MCF 10A (cell line): ENCODE measurements at places on chromosomes 3 and 15.

GRCh38 chr15:46110755-46111154 is 475.9 kb downstream of the SQOR start:
- no peak overlapping the region for H3K4me3 ChIP-seq
- no peaks in the 10 kb centered on the region for H3K36me3 ChIP-seq
- no peaks in the 10 kb centered on the region for H3K4me1 ChIP-seq
- DNase-seq = no peak

DNA sequence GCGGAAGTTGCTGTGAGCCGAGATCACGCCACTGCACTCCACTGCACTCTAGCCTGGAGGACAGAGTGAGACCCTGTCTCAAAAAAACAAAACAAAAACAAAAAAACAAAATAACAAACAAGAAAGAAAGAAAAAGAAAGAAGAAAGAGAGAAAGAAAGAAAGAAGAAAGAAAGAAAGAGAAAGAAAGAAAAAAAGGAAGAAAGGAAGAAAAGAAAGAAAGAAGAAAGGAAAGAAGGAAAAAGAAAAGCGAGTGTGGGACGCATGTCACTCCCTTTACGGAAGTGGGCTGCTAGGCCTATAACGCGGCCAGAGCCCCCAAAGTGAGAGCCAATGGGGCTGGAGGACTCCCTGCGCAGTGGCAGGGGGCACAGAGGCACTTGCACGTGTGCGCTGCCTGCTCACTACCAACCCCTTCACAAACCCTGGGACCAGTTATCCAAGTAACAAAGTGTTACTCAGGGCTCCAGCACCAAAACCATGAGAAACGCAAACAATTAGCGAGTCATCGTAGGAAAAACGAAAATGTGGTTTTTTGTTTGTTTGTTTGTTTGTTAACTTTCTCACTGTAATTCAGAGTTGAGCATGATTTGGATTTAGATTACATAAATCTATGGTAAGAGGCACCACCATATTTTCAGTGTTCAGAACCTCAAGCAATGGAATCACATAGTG is 40.8 kb upstream of the ATP1B3 start:
- no peaks in the 10 kb centered on the region for H3K27me3 ChIP-seq
- no peaks in the 10 kb centered on the region for H3K36me3 ChIP-seq
- DNase-seq = peak; percentile 39
- no peak overlapping the region for H3K27ac ChIP-seq
- H3K4me3 ChIP-seq = no peak overlapping the region

DNA sequence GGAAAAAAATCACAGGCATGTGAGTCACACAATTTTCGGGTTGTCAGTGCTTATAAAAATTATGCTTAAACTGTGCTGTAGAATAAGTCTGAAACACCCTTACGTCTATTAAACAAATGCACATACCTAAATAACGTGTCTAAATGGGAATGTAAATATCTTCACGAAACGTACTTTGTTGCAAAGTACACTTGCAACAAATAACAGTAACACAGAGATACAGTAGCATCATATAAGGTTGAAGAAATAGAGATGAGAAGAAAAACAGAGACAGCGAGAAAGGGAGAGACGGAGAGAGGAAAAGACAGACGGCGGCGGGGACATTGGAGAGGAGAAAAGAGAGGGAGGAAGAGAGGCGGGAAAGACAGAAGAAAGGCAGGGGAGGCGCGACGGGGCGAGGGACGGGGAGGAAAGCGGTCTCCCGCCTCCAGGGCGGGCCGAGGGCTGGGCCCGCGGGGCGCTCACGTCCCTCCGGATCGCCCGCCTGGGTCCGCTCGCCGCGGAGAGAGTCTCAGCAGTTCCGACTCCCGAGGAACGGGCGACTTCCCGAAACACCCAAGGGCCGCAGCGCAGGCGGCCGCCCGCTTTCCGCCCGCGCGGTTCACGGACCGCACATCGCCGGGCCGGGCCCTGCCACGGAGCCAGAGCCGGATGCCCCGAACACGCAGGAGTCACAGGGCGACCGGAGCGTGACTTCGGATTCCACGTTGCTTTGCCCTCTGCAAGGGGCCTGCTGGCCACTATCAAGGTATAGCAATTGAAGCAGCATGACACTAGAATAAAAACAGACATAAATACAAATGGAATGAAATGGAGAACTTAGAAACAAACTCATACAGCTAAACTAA is 153.4 kb downstream of the LMLN start:
- no peaks in the 10 kb centered on the region for H3K36me3 ChIP-seq
- H3K27me3 ChIP-seq = peaks cover 81% of the 10 kb centered on the region
- H3K4me1 ChIP-seq = no peaks in the 10 kb centered on the region
- H3K4me3 ChIP-seq = no peak overlapping the region

DNA sequence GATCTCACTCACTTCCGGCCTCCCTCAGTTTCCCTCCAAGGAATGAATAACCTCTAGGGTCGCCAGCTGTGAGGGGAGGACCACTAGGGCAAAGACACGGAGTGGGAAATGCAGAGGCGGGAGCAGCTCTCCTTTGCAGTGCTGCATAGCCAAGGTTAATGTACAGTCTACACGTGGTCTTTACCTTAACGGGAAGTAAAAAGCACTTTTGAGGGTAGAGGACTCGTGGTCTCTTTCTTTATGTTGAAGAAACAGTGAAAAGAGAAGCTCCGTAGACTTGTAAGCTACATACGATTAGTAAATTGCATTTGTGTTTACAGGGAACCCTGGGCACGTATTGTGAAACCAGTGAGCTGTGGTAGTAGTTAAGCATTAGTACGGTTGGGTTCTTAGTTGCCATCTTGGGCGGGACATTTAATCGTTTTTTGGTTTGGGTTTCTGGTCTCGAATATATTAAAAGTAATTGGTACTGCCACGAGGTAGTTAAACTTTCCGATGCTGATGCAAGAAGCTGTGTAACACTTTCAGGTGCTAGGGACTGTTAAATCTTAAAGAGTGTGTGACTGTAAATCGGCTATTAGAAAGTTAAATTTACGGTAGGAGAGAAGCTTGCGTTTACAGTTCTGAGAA is 828 bp downstream of the U2SURP start:
- DNase-seq = peak; percentile 57
- H3K4me1 ChIP-seq = peaks cover 32% of the 10 kb centered on the region
- H3K27me3 ChIP-seq = no peaks in the 10 kb centered on the region
- H3K4me3 ChIP-seq = peak overlapping the region; percentile 94
- peaks cover 15% of the 10 kb centered on the region for H3K36me3 ChIP-seq

DNA sequence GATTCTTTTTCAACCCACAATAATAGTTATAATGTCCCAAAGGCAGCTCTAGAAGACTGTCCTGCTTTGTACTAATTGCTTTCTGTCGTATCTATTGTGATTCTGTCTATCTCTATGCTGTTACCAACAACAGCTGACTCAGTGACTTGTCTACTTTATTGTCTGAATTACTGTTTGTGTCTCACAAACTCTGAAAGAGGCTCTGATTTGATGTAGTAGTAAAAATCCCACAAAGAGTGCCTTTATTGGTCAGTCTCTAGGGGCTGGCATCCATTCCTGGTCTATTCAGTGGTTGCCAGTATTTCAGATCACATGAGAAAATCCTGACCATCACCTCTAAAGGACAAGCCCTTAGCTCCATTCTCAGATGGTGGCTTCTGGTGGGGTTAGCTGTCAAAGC is 254.2 kb downstream of the NSUN3 start:
- no peaks in the 10 kb centered on the region for H3K27me3 ChIP-seq
- H3K4me1 ChIP-seq = no peaks in the 10 kb centered on the region
- H3K27ac ChIP-seq = no peak overlapping the region

DNA sequence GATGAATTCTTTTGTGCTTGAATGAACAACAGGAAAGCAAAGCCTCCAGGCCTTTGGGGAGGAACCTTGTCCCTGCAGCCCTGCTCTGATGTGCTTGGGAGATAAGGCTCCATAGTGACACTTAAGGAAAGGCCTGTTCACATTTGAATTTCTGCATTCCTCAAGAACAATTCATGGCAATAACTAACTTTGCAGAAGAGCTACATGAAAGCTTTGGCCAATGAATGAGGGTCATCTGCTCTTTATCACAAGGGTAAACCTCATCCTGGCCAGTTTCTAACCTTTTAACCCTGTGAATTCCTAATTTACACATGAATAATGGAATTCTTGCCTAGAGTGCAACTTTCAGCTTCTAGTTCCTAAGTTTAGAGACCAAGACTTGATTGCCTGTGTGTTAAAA is 5.6 kb downstream of the PRTG start:
- DNase-seq = no peak
- no peaks in the 10 kb centered on the region for H3K27me3 ChIP-seq
- peaks cover 6% of the 10 kb centered on the region for H3K36me3 ChIP-seq
- no peak overlapping the region for H3K27ac ChIP-seq
- H3K4me3 ChIP-seq = no peak overlapping the region
- no peaks in the 10 kb centered on the region for H3K4me1 ChIP-seq

DNA sequence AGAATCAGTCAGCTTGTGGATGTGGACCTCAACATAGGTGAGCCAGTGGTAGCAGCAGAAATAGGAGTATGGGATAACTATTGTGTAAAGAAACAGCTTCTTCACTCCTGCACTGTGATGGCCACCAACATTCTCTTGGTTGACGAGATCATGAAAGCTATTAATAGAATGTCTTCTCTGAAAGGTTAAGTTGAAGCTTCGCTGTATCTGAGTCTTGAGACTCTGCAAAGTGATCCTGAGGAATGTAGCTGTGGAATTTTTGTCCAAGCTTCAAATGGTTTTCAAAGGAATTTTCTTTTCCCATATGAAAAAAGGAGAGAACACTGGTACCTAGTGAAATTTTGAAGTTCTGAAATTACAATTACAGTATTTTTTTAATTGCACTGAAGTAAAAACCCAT is 146.3 kb downstream of the GMNC start:
- H3K36me3 ChIP-seq = no peaks in the 10 kb centered on the region

DNA sequence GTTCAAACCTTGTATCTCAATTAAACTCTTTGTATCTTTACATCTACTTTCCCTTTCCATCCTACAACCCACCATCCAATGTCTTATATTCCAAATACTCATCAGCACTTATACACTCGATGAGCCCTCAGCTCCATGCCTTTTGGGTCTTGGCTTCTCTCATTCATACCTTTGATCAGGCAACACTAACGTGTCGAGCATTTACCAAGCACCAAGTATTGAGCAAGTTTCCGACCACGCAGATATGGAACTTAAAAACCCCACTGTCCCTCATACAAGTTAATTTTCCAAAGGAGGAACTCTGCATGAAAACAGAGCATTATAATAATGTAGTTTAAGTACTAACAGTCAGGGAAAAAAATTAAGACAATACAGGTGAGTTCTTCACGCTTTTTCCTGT is 102.8 kb downstream of the IL1RAP start:
- H3K27me3 ChIP-seq = no peaks in the 10 kb centered on the region
- H3K4me3 ChIP-seq = no peak overlapping the region
- no peak overlapping the region for H3K27ac ChIP-seq
- H3K36me3 ChIP-seq = peaks cover under 1% of the 10 kb centered on the region
- no peak for DNase-seq

GRCh38 chr3:194967151-194968117 is 281.8 kb downstream of the FAM43A start:
- H3K27me3 ChIP-seq = peaks cover 36% of the 10 kb centered on the region
- no peak overlapping the region for H3K27ac ChIP-seq
- no peaks in the 10 kb centered on the region for H3K4me1 ChIP-seq
- H3K36me3 ChIP-seq = no peaks in the 10 kb centered on the region
- no peak overlapping the region for H3K4me3 ChIP-seq
- DNase-seq = no peak

GRCh38 chr3:124207873-124208485 is 216.1 kb upstream of the ROPN1 start:
- H3K4me1 ChIP-seq = no peaks in the 10 kb centered on the region
- no peak overlapping the region for H3K4me3 ChIP-seq
- H3K36me3 ChIP-seq = no peaks in the 10 kb centered on the region
- no peak for DNase-seq
- no peak overlapping the region for H3K27ac ChIP-seq
- peaks cover 100% of the 10 kb centered on the region for H3K27me3 ChIP-seq

DNA sequence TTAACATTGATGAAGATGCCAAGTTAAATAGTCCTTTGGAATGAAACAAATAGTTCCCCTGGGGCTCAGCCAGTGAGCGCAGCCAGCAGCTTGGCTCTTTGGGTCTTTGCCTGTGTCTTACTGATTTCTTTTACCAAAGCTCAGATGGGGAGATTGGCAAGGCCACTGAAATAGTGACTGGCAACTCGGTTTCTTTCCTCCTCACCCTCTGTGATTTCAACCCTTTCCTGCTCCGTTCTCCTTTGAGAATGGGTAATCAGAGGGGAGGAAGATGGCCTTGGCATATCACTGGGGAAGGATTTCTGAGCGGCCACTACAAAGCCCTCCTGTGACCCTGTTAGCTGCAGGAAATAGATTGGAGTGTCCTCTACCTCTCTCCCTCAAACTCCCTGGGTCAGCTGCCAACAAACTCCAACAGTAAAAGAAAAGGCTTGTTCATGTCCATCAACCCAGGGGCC is 337.1 kb upstream of the LRRFIP2 start:
- H3K4me1 ChIP-seq = no peaks in the 10 kb centered on the region
- H3K4me3 ChIP-seq = no peak overlapping the region
- no peak for DNase-seq
- H3K27ac ChIP-seq = no peak overlapping the region
- peaks cover 32% of the 10 kb centered on the region for H3K27me3 ChIP-seq

DNA sequence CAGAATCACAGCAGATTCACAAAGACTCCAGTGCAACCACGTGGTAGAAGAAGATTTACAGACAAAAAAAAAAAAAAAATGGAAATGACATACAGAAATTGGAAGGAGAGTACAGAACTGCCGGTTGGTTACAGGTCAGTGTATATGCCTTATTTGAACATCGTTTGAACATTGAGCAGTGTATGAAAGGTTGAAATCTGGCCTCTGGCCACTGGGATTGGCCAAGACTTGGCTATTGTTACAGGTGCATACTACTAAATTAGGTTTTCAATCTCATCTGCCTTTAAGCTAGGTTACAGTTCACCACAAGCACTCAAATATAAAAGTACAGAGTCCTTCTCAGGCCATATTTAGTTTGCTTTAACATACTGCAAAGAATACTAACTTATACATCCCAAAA is 59.8 kb downstream of the THBS1 start:
- H3K4me3 ChIP-seq = no peak overlapping the region
- no peaks in the 10 kb centered on the region for H3K27me3 ChIP-seq
- peaks cover 14% of the 10 kb centered on the region for H3K4me1 ChIP-seq
- peak; percentile 71 for DNase-seq
- H3K36me3 ChIP-seq = no peaks in the 10 kb centered on the region
